Natural killer cell (primary cell): ENCODE measurements at places on chromosomes 6 and 20.

DNA sequence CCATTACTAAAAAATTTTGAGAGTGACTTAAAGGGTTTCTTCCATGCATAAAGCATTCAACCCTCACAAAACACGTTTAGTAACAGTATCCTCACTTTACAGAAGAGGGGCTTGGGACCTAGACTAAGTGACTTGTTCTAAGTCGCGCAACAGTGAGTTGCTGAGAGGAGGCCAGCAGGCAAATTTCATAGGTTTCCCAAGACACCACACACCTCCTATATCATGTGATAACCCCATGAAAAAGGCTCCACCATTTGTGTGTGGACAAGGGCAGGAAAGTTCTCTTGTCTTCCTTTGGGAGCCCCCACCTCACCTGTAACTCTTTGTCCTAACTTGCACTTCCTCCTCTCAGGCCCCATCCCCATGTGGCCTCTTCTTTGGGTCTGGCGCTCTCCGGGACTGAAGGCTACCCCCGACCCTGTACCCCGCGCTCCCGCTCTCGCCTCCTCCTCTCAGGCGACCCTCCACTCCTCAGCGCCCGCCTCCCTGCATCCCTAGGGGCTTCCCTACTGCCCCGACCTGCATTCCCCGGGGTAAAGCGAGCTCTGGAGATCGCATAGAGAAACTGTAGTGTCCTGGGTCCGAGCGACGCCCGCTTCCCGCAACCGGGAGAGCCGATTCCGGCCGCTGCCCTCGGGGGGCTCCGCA lies 392 bp downstream of the PSMB8 start:
- DNase-seq, result peak; percentile 44

DNA sequence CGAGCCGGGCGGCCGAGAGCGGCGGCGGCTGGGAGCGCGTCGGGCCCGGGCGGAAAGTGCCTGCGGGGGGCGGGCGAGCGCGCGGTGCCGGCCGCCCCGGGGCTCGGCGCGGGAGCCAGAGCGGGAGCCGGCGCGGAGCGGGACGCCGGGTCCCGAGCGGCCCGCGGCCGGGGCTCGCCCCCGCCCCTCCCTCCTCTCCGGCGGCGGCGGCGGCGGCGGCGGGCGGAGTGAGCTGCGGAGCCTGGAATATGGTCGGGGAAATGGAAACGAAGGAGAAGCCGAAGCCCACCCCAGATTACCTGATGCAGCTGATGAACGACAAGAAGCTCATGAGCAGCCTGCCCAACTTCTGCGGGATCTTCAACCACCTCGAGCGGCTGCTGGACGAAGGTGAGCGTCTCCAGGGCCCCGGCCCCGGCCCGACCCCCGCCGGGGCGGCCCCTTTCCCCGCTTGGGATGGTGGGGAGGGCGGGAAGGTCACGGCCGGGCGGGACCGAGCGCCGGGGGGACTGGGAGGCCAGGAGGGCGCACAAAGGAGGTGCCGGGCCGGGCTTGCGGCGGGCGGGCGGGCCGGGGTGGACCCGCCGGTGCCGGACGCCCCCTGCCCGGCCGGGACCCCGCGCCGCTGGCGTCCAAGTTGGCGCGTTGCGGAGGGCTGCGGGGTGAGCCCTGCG lies 565 bp downstream of the QKI start:
- DNase-seq, result no peak

- peak; percentile 22 for DNase-seq
These were observed 7.9 kb downstream of the IGF2R start for GRCh38 chr6:159976686-159977254.

- DNase-seq, result peak; percentile 55
These were observed 39.3 kb upstream of the OSTM1 start for GRCh38 chr6:108113557-108114519.

DNA sequence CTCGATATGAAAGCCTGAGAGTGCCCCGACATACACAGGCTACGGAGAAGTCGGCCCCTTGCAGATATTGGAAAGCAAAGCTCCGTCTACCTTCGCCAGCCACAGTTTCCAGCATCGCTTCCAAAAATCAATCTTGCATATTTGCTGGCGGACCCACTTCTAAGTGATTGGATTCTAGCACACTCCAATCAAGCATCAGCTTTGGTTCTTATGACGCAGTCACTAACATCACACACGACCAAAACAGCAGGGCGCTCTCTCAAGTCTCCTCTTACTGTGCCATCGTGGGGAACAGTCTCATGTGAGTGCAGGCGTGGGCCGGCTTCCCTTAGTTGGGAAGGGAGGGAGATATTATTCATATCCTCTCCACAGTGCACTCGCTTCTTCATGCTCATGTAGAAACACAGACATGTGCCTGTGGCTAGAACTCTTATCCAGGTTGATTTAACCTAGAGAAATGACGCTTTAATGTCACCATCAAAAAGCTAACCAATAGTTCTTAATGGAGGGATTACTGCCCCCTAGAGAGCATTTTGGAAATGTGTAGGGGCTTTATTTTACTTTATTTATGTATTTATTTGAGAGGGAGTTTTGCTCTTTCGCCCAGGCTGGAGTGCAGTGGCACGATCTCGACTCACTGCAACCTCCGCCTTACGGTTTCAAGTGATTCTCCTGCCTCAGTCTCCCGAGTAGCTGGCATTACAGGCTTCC lies 229.8 kb downstream of the SOD2 start:
- DNase-seq, result no peak

- no peak for DNase-seq
These were observed 776.0 kb upstream of the MANEA start for GRCh38 chr6:94801344-94801743.

DNA sequence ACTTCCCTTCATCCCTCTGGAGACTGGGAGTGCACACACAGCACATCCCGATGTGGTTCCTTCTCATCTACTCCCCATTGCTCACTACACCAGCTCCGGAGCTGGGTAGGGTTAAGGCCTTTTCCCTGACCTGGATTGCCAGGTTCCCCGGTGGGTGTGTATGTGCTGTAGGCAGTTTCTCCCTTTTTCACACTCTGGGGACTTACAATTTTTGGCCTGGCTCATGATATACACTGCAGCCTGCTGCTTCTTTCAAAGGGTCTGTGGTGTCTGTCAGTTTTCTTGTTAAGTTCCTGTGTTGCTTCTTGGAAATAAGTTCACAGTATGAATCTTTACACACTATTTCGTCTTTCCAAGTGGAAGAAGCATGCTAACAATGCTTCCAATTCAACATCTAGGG lies 405.5 kb downstream of the UTRN start:
- DNase-seq, result no peak

DNA sequence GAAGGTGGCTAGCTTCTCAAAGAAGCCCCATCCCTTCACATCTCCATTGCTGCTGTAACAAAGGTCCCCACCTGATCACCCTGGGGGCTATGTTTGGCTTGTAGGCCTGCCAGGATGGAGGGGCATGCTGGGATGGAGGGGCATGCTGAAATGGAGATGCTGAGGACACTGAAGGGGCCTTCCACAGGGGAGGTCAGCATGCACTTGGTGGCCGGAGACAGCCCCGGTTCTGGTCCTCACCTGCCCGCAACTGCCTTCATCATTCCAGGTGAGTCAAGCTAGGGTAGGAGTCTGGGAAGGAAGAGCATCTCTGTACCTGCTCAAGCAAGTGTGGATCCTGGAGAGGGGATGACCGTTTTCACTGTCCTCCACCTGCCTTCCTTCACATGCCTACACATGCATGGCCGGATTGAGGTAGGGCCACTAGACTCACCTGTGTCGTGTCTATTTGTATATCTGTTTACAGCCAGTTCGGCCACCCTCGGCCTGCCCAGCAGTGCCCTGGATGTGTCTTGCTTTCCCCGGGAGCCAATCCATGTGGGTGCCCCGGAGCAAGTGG lies 6.0 kb downstream of the L3MBTL1 start:
- DNase-seq, result no peak

DNA sequence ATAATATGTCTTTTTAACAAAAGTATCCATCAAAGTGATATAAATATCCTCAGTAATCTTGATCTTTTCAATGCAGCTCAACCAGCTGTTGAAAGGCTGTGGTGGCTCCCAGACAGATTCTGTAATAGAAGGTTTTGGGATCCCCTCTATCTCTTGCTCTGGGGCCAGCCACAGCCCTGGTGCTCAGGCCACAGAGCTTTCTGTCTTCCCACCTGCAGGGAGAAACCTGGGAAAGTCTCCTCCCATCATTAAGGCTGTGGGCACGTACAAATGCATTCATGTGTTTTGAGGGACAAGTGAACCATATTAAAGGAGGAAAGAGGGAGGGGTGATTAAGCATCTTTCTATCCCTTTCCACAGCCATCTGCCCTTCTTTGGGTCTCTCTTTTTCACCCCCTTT lies 183.1 kb downstream of the PRDM13 start:
- no peak for DNase-seq

- no peak for DNase-seq
These were observed 31.4 kb downstream of the PRDM1 start for GRCh38 chr6:106117579-106117978.

DNA sequence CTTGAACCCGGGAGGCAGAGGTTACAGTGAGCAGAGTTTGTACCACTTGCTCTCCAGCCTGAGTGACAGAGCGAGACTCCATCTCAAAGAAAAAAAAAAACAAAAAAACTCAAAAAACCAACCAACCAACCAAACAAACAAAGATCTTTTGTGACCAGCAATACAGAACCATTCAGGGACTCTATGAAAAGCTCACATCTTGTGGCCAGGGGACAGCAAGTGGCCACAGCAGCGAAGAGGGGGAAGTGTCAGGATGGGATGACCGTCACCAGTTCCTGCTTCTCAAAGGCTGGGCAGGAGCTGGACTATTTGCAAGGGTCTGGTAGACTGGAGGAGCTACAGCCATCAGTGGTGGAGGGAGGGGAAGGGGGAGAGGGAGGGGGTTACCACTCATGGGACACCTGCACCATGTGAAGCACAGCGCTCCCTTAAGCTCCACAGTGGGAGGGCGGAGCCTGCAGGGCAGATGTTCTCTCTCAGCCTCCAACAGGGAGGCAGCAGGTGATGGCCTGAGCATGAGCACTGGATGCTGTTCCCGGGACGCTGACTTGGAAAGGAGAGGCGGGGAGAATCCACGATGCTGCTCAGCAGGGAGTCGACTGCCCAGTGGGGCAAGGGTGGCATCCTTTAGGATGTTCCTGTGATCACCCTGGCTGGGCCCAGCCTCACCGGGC lies 19.7 kb upstream of the ULBP3 start:
- no peak for DNase-seq

DNA sequence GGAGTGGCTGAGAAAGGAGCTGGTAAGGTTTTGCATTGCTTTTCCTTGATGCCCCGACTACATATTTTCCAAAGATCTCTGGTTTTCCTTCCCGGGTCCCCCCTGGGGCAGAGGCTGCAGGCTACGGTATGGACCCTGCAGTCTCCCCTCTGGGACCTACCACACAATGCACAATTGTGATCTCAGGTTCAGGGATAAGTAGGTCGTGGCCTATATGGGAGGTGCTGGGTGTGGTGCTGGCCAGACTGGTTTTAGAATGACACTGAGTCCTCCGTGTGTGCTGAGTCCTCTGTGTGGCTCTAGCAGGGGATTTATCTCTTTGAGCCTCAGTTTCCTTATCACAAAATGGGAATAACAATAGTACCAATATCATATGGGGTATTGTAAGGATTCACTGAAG lies 376 bp downstream of the C20orf202 start:
- DNase-seq, result no peak

- no peak for DNase-seq
These were observed 144.4 kb downstream of the PHACTR3 start for GRCh38 chr20:59748619-59749191.

DNA sequence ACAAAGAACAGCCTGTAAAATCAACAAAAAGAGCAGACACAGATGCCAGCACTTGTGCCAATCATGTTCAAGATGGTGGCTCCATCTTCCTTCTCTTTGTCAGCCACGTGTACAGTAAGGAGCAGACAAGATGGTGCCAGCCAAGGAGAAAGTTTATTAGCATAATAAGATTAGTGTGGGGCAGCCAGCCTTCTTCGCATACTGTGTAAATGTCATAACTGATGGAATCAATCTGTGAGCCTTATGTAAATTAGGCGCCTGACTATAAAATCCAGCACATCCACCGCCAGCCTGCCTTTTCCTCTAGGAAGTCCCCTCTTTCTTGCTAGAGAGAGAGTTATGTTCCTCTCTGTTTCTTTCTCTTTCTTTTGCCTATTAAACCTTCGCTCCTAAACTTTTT lies 99.7 kb upstream of the RALGAPA2 start:
- no peak for DNase-seq
